GM23338 (cell line): ENCODE measurements at places on chromosomes 16 and 17.

GRCh38 chr16:68732741-68733399 is 4.2 kb upstream of the CDH1 start:
- DNase-seq = peak; percentile 50

DNA sequence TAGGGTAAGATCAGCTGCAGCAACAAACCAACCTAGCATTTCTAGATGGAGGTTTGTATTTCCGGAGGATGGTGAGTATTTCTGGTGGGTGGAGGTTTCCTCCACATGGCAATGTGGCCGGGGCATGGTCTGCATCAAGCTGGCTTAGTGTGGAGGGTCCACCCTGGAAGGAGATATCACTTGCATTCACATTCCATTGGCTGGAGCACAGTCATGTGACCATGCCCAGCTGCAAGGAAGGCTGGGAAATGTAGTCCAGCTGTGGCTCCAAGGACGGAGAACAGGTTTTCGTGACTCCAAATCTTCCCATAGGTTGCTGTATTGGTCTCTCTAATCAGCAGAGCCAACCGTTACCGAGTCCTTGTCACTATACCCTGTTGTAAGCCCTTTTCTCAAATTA is 68.7 kb downstream of the RAI1 start:
- DNase-seq = peak; percentile 96

- DNase-seq = no peak
These were observed 21.6 kb downstream of the ZNF276 start for GRCh38 chr16:89742948-89743347.

- DNase-seq = no peak
These were observed 6.2 kb downstream of the CRISPLD2 start for GRCh38 chr16:84825896-84826557.

- no peak for DNase-seq
These were observed 321.2 kb upstream of the SOX9 start for GRCh38 chr17:71799657-71800056.
